Stimulated activated naive CD4-positive, alpha-beta T cell (primary cell): ENCODE measurements at places on chromosomes 6 and 20.

DNA sequence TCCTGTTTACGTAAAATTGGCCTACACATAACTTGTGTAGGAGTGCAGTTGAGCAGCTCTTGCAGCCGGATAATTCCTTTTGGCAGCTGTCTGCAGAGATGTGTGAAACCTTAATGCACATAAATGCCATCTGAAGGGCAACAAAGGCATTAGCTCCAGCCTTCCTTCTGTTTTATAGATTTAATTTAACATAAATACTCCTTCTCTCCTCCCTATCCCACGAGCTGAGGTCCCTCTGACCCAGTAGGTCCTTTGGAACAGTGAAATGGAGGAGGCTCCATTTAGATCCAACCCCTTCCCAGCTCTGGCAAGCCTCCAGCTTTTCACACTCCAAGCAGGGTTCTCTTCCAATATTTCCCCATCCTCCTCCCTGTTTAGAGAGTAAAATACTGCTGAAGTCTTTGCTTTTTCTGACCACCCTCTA is 6.5 kb downstream of the PLEKHG1 start:
- no peak for DNase-seq

GRCh38 chr6:37783856-37784584 is 35.5 kb upstream of the ZFAND3 start:
- peak; percentile 24 for DNase-seq

DNA sequence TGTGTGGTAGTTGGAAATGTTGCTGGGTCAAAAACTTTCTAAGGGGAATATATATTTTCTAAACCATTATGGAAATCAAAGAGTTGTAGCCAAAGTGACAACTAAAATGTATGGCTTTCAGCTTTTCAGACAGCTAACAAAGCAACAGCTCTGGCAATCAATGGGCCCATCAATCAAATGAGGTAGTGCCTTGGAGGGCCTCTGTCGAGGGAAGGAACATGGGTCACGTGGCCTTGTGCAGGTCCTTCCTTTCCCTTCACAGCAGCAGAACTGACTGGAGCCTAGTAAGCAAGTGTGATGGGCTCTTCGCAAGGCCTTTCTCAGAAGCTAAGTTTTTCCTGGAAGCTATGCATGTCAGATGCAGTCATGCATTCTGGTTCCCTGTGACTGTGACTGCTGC is 17.9 kb downstream of the FAXC start:
- no peak for DNase-seq

DNA sequence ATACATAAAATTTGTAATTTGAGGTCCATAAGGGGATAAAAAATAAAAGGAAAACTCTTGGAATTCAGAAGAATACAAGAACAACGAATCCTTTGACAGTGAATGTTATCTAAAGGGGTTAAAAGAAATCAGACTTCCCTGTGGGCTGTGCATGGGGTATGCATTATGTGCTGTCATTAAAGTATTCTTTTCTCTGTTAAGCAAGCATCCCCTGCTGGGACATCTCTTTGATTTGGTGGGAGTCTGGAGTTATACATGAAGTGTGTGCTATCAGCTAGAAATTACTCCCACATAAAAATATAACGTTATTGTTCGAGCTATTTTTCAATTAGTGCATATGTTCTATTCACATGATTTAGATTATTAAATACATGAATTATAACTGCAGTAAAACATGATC is 195.2 kb downstream of the CENPW start:
- DNase-seq = no peak

- DNase-seq = no peak
Measured at GRCh38 chr6:159520002-159520401, 173.0 kb downstream of the SOD2 start.

GRCh38 chr20:4151991-4152695 is 136.8 kb upstream of the RNF24 start:
- DNase-seq = no peak

DNA sequence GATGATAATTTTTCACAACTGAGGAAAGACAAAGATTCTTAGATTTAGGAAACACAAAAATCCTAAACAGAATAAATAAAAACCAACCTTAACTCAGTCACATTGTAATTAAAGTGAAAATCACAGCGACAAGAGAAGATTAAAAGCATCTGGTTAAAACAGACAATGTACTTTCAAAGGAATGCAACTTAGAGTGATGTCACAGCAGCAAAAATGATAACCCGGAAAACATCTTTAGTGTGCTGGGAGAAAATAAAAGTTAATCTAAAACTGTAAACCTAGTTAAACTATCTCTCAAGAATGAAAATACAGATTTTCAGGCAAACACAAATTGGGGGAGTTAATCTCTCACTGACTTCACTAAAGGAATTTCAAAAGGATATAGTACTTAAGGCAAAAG is 76.8 kb upstream of the OGFRL1 start:
- DNase-seq = no peak

DNA sequence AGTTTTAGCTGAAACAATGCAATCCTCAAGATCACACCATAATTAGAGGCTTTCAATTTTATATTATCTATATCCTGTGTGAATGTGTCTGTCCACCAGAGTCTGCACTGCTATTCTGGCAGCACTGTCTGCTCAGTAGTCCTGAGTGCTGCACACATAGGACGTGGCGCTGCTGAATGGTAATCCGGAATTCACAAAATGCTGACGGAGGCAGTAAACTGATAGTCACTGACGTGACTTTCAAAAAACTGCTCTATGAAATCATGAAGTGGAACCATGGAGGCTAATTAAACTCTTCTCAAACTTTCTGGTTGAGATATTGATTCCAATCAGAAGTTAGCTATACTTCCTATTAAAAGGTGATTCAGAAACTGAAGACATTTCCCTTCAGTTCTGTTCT is 190.8 kb upstream of the NOX3 start:
- no peak for DNase-seq

GRCh38 chr6:24872779-24873178 is 63.0 kb downstream of the RIPOR2 start:
- DNase-seq = no peak

DNA sequence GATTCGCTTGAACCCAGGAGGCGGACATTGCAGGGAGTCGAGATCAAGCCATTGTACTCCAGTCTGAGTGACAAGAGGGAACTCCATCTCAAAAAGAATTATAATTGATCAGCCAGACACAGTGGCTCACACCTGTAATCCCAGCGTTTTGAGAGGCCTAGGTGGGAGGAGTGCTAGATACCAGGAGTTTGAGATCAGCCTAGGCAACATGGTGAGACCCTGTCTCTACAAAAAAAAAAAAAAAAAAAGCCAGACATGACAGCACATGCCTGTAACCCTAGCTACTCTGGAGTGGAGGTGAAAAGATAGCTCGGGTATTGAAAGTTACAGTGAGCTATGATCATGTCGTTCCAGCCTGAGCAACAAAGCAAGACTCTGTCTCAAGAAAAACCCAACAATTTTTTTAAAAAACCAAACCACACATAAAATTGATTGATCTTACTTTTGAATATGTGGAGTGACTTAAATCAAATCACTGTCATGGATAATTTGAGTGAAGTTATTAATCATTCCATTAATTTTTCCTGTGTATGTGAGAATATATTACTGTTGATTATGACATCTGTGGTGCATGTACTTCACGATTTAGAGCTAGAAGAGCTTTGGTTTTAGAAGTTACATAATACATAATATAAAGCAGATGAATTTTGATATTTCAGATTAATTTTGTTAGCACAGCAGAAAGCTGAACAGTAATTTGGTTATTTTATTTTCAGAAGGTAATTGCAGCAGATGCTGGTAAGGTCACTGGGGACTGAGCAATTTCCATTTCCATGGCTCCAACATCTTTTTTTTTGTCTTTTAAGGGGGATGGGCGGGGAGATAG is 34.4 kb downstream of the NCOA7 start:
- DNase-seq = no peak

- peak; percentile 16 for DNase-seq
Measured at GRCh38 chr6:107489636-107490565, at the start of gene SOBP. Gene SOBP (plus strand): TSS chr6:107490117. CDS start chr6:107490617, 500 bp downstream.

DNA sequence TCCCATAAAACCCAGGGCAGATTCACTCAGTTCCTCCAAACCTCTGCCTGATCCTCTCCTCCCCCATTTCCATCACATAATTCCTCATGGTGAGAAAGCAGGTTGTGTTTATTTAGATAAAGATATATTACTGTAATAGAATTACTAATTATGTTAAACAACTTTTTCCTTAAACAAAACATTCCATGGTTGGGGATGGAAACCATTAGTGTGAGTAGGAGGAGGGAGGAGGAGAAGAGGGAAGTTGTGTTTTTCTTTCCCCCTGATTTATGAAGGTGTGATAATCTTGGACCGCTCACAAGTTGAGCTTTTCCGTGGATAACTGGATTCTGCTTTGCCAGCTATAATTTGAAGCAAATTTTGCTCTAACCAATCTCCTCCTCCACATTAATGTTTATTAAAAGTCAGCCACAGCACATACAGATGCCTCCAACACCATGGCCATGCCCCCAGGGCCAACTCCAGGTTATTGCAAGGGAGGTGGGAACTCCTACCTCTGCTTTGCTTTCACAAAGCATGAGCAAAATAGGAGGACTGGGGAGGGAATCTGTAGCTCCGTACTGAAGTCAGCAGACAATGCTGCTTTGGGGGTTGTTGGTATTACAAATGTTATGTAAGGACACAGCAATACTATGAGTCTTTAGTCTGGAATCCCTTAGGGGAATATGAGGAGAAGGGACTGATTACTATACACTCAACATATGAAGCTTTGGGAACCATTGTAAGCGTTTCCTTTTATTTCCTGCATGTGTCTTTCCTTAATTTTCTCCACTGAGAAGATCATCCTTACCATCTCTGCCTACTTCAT is 542.0 kb downstream of the DHX35 start:
- DNase-seq = no peak

DNA sequence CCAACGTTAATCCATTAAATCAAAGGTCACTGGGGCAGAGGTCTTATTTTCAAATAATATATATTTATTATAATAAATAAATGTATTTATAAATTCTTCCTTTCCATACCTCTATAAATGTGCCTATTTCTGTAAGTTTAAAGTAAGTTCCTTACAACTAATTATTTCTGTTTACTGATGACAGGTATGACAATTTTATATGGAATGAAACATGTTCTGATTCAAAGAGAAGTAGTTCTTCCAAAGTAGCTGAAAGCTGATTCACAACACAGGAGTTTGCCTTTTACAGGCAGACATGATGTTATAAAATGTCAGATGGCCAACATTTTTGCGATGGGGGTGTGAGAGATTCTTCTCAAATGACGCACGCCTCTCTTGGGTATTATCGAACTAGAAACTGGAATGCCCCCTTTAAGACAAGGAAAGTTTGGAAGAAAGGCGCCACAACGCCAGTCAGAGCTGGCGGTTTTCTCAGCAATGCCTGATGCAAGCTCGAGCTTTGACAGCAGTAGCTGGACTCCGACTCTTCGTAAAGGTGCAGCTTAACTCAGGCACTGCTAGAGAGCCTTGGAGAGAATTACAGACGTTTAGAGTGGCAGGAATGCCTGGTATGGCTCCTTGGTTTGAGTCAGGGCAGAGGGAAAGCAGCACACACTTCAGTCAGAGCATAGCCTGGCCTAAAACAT is 92.1 kb downstream of the FOXC1 start:
- no peak for DNase-seq

- DNase-seq = no peak
Measured at GRCh38 chr20:23214903-23215302, 128.8 kb upstream of the CD93 start.

DNA sequence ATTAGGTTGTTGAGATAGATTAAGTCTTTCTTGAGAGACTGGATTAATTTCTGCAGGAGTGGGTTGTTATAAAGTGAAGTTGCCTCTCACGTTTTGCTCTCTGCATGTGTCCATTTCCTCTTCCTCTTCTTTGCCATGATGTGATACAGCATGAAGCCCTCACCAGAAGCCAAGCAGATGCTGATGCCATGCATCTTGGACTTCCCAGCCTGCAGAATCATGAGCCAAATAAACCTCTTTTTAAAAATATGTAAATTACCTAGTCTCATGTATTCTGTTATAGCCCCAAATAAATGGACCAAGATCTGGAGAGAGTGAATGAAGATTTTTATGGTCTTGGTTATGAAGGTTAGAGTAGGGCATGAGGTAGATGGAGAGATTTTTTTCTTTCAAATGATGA is 111.6 kb upstream of the MAN1A1 start:
- no peak for DNase-seq
